Left ventricle myocardium superior (tissue), 1 donor: ENCODE measurements at places on chromosomes 13 and 19.

GRCh38 chr13:40502236-40502635 is 164.2 kb downstream of the FOXO1 start:
- DNase-seq: no peak

- peak; percentile 65 for DNase-seq
Observed at GRCh38 chr19:3132971-3133792, 2.7 kb upstream of the GNA15 start.

DNA sequence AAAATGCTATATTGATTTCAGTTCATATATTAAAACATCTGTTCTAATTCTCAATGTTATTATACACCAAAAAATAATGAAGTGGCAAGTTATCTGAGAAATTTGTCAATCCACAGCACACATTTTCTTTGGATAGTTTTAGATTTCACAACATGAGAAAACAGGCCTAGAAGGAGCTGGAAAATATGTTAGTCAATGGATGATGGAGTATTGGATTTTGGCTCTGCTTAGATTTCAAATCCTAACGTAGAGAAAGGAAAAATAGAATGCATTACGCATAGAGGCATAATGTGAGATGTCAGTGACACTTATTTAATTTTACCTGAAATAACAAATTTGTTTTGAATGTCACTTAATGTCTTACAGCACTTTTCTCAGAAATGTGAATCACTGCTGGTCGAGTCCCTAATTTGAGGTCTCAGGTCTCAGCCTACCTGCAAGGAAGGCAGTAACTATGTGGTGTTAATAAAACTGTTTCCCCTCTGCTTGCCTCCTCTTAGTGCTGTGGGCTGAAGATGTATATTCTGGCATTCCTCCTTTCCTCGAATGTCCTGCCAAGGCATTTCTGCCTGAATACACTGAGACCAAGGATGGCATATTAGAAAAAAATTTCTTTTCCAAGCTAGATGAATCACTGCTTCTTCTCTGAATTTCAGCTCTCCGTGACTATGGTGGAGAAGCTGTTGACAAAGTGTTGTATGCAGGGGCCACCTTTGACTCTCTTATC is 232.4 kb downstream of the POSTN start:
- no peak for DNase-seq

DNA sequence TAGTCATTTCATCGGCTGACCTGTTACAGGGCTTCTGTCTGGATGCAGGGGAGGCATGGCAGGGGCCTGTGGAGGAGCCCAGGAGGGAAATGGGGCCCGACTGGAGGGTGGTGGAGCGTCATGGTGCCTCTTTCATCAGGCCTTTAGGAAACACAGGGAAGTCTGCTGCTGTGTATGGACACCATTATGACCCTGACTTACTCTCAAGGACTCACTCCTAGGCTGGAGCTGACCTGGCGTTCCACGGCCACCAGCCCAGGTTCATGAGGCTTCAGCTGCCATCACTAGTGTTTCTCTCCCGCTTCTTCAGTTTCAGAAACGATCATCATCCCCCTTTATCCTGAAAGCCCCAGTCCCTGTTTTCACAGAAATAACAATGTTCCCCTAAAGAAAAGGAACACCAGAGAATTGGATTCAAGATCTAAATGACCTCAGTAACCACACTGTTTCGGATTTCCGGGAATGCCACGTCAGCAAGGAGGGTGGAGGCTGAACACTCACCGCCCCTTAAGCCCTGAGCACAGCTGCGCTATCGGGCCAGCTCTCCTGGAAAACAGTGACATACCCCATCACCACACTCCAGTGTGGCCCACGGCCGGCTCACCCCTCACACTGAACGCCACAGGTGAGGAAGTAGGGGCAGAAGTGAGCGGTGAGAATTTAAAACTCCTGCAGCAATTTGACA is 67.6 kb downstream of the SOX1 start:
- no peak for DNase-seq

- DNase-seq: no peak
Observed at GRCh38 chr13:41427666-41428065, 29.7 kb upstream of the RGCC start.

DNA sequence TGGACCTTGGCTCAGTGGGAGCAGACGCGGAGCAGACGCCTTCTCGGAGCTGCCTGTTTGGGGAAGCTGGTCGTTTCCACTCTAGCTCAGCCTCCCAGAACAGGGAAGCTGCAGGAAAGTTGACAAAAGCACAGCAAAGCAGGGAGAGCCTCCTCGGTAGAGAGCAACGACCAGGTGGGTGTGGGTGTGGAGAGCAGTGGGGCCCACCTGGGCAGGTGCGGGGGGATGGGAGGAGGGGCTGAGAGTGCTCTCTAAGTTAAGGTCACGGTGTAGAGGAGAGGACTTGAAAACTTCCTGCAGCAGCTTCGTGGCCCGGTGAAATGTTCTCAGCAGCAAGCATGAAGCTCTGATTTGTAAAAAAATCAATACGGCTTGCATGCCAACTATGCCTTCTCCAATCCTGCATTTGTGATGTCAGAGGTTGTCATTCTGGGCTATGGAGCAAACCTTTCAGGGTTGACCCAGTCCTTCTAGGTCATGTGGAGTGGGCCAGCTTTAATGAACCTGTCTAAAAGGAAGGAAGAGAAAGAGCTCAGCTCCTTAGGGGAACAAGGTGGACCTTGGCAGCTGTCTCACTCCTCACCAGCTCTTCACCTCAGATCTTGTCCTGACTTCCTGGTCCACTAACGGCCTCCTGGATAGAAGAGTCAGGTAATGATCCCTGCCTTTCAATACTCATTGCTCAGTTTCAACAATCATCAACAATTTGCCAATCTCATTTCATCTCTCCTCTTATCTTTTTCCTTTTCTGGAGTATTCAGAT is 85.8 kb upstream of the UBL3 start:
- no peak for DNase-seq

GRCh38 chr13:108463340-108463739 is 166.1 kb upstream of the MYO16 start:
- DNase-seq: no peak

- DNase-seq: peak; percentile 93
Observed at GRCh38 chr19:55113570-55114039, 3.8 kb downstream of the PPP1R12C start.
